CD4-positive, alpha-beta T cell treated with Interleukin-17A for 4 hours (primary cell): ENCODE measurements at places on chromosomes 6 and 20.
A peak's percentile ranks its signal among the peaks of the same experiment; 100 is the strongest.

DNA sequence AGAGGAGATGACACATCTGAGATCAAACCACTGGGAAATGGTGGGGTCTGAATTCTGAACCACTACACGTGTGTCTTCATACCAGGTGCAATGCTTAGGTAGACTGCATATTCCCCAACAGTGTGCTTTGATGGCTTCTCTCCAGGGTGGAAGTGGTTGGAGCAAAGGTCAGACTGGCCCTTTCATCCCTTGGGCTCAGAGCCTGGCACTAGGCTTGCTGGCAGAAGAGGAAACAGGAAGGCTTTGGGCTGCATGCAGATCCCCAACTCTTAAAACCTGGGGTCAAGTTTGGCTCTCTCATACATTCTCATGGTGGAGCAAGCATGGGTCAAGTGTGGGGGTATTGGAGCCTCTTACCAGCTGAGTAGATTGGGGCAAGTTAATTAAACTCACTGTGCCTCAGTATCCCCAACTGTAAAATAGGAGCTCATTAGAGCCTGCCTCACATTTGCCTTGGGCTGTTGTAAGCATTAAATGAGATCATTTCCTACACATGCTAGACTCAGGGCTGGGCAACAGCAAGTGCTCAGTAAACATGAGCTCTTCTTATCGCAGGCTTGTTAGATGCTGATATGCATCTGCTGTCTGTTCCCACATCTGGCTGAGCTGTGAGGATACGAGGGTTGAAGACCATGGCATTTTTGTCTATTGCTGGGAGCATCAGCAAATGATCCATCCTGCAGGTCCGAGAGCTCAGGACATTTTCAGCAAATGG, 51.6 kb upstream of the FAM83D start:
- DNase-seq, result peak; percentile 53

DNA sequence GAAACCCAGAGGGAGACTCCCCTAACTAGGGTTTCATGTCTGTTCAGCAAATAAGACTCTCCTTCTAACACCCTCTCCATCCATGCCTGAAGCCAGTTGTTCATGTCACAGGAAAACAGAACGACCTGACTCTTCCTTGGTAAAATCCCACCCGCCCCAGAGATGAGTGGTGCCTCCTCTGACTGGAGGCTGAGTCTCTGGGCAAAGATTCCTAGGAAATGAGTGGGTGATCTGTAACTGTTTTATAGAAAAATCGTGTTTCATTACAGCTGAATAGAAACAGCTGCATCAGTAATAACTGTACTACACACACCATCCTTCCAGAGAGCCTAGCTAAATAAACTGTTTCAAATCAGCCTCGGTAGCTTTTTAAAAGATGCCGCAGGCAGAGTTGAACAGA, 37.4 kb upstream of the MRPS10 start:
- no peak for DNase-seq

GRCh38 chr6:108565091-108565766, 4.5 kb downstream of the FOXO3 start:
- peak; percentile 29 for DNase-seq

DNA sequence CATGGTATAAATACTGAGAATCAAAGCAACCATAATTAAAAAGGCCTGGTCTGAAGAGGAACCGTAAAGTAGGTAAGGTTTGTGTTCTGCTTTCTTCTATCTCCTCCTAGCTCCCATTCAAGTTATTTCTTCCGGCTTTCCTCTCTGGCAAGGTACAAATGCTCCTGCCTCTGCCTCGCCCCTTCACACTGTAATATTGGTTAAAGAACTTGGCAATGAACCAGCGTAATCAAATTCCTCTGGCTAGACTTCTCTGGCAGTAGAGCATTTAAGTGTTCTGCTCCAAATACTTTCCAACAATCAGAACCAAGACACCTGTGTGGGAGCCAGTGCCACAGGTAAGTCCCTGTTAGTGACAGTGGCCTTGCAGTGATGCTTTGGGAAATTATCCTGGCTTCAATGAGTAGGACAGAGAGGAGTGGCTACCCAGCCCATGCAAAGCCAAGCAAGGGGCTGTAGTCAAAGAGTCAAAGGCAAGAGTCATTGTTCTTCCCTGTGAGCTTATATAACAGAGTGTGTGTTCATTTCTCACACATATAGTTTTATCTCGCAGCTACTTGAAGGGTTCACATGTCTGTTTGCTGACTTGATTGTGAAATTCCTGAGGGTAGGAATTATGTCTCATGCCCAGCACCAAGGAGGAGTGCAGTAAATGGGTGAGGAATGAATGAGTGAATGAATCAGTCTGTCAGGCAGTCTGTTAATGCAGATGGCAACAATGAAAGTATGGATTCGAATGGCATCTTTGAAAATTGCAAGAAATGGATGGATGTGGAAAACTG, 329.3 kb downstream of the NRN1 start:
- no peak for DNase-seq

DNA sequence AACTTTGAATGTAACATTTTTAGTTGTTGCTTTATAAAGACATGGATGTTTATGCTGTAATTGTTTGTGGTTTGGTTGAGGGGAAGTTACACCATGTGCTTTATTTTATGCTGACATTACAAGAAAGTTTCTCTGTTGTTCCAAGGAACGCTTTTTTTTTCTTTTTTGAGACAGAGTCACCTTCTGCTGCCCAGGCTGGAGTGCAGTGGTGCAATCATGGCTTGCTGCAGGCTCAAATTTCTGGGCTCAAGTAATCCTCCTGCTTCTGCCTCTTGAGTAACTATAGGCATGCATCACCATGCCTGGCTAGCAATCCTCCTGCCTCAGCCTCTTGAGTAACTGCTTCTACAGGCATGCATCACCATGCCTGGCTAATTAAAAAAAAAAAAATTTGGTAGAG, 21.0 kb upstream of the IFNGR1 start:
- DNase-seq, result no peak

GRCh38 chr20:55500130-55500529, 505.2 kb downstream of the CBLN4 start:
- no peak for DNase-seq

GRCh38 chr6:12324748-12325147, 34.6 kb downstream of the EDN1 start:
- DNase-seq, result no peak

DNA sequence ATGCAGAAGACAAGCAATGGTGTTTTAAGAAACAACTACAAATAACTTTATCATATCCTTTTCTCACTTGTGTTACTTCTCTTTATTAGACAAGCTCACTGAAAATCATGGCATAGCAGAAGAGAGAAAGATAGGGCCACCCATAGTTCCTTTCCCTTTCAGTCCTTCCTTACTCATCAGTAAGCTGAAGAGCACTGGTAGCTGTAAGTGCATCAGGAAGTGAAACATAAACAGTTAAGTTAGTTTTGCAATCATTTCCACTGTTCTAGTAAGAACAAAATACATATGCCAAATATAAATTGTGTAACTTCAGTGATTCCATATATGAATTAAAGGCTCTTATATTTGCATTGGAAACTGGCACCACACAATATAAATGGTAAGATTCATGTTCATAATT, 220.1 kb downstream of the HACE1 start:
- no peak for DNase-seq

DNA sequence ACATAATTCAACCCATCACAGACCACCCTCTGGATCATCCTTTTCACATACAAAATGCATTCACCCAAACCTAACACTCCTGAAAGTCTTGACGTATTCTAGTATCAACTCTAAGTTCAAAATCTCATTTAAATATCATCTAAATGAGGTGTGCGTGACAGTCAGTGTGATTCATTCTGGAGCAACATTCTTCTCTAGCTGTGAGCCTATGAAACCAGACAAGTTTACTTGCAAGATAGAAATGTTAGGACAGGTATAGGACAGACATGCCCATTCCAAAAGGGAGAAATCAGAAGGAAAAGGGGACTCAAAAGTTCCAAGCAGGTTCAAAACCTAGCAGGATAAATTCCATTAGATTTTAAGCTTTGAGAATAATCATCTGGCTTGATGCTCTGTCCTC, 329.7 kb downstream of the CD83 start:
- DNase-seq, result no peak

GRCh38 chr20:37303637-37304036, 14.2 kb downstream of the MANBAL start:
- no peak for DNase-seq

- DNase-seq, result peak; percentile 12
Measured at GRCh38 chr20:17525650-17526049, 5.5 kb downstream of the BFSP1 start.

DNA sequence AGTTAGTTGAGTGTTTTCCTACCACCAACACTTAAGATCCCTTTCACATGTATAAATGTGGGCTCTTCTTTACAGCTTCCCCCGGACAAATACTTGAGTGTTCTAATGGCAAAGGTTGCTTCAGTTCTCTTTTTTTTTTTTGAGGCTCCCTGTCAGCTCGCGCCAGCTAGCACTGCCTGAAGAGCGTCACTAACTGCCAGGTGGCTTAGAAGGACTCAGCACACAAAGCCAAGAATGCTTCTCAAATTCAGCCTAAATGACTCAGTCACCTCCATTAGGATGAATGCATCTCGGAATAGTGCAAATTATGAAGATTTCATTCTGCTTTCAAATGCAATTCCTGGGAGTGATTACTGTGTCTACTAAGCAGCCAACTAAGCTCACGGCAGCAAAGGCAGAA, 150.7 kb upstream of the BTBD3 start:
- DNase-seq, result no peak

GRCh38 chr6:117268924-117269323, 3.6 kb downstream of the VGLL2 start:
- no peak for DNase-seq

DNA sequence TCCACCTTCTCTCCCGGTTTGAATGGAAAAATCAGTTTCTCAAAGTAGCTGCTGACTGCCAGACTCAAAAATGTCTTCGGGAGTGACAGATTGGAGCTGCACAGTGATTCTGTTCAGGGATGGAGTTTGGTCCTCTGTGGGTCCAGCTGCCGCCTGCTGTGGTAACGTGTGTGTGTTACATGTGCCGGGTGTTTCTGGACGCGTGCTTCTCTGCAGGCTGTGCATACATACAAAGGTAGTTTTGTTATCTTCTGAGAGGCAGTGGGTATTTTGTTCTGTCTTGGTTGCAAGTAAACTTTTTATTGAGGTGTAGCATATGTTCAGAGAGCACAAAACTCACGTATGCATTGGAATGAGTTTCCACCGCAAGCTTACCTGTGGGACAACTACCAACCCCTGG, 41.3 kb upstream of the NAA20 start:
- DNase-seq, result no peak

- DNase-seq, result no peak
Measured at GRCh38 chr20:55135923-55136322, 660.5 kb downstream of the DOK5 start.

GRCh38 chr6:56401477-56402070, 154.2 kb upstream of the COL21A1 start:
- DNase-seq, result no peak

DNA sequence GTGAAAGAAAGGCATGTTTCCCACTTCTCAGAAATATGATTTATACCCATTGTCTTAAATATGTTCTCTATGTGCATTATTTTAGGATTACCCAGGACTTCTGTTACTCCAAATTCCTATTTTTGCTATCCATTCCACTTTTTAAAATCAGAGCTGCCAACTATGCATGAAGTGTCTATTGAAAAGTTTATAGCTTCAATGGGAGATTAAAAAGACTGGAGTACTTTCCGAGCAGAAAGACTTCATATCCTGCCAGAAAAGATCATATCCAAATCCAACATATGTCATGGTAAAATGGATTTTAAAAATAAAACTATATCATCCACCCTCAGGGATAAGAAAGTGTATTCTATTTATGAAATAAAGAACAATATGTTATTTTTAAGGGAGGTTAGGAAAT, 212.7 kb downstream of the COL12A1 start:
- no peak for DNase-seq

- DNase-seq, result no peak
Measured at GRCh38 chr6:135165031-135165430, 16.1 kb upstream of the MYB start.

- no peak for DNase-seq
Measured at GRCh38 chr6:90490030-90490716, 96.7 kb downstream of the MAP3K7 start.

DNA sequence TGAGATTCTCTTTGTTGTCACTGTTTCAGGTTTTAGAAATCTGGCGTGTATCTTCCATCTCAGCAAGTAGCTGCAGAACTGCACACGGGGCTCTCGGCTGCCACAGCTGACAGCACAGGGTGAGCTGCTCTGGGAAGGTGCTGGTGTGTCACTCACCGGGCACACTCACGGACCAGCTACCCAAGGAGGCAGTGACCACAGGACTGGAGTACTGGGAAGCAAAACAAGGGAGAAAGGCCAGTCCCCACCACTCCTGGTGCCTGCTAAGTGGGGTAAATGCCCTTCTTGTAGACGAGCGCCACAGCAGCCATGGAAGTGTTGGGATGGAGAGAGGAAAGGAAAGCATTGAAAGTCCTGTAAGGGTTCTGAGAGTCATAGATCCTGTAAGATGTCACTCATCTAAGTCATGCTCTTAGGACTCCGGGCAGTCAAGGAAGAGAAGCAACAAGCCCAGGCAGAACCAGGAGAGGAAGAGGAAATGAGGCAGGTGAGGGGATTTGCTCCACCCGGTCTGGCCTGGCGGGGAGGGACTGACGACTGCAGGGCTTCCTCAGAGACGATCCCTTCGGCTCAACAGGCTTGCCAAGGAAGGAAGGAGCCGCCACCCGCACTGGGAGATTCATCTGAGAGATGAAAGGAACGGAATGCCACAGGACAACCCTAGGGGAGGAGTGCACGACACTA, 48.1 kb downstream of the PRDM1 start:
- no peak for DNase-seq

GRCh38 chr6:108598305-108598863, 37.7 kb downstream of the FOXO3 start:
- no peak for DNase-seq

- no peak for DNase-seq
Measured at GRCh38 chr20:34892671-34893070, 16.3 kb downstream of the ACSS2 start.

DNA sequence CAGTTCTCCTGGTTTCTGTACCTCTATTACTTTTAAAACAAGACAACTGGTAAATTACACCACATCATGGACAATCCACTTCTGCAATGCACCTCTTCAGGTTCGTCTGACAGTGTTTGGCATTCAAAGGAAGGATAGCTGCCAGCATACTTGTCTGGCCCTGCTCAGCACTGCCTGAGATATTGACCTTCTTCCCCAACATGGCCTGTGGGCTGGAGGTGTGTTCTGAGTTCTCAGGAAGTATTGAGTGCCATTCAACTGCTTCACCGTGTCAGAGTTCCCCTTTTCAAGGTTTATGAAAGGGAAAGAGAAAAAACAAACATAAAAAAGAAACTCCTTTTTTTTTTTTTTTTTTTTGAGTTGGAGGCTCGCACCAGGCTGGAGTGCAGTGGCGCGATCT, 267.9 kb upstream of the SASH1 start:
- no peak for DNase-seq

- DNase-seq, result no peak
Measured at GRCh38 chr6:15811107-15811506, 148.3 kb upstream of the DTNBP1 start.
